Stimulated activated CD8-positive, alpha-beta memory T cell treated with anti-CD3 and anti-CD28 coated beads, Interleukin-15, amount 100 ng/mL, for 1 hour (primary cell): ENCODE measurements at places on chromosomes 11 and 22.

DNA sequence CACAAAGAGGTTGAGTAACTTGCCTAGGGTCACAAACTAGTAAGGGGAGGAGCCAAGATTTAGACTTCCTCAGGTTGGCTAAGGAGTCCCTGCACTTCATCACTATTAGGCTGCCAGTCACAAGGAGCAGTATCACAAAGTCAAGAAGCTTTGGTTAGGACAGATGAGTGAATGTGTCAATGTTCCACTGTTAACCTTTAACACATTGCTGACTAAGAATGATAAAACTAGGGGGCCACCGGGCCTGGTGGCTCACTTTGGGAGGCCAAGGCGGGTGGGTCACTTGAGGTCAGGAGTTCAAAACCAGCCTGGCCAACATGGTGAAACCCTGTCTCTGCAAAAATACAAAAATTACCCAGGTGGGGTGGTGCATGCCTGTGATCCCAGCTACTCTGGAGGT lies 32.0 kb downstream of the TMEM123 start:
- DNase-seq: no peak

- no peak for DNase-seq
These were observed 77.9 kb downstream of the CWC15 start for GRCh38 chr11:94895451-94895850.

DNA sequence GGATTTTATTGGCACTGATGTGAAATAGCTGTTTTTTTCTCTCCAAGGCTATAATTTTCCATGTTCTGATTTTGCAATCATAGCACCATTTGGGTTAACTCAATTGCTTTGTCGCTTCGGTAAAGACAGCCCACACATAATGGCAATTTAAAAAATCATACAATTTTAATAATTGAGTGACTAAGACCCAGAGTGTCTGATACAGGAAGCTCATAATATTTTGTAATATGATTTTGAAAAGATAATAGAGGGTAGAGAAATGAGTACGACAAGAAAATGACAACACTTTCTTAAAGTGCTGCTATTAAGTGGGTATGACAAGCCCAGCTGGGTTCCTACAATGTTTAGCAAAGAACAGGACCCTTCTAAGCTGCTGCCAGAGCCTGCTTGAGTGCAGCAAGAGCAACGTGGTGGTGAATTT lies 439.1 kb downstream of the METTL15 start:
- no peak for DNase-seq

GRCh38 chr11:124716591-124716990 lies 23.2 kb upstream of the NRGN start:
- DNase-seq: no peak

GRCh38 chr22:31951194-31952093 lies 7.1 kb downstream of the YWHAH start:
- DNase-seq: no peak

- DNase-seq: no peak
These were observed 1015.8 kb downstream of the BRD1 start for GRCh38 chr22:48811885-48812284.

DNA sequence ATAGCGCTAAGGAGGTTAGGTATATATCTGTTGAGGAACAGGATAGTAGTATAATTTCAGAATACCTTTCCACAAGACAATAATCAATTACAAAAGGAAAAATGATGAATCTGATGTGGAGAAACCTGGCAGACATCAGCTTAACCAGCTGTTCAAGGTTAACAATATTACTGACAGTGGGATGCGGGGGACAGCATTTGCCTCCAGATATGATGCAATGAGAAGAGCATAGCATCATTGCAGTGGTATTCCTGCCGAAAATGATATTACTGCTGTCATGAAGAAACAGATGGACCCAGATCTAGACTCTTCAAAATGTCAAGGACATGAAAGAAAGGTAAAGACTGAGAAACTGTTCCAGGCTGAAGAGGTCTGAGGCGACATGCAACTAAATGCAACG lies 49.7 kb downstream of the RBFOX2 start:
- no peak for DNase-seq
